ENCODE measurements at places on chromosomes 2 and 18.

DNA sequence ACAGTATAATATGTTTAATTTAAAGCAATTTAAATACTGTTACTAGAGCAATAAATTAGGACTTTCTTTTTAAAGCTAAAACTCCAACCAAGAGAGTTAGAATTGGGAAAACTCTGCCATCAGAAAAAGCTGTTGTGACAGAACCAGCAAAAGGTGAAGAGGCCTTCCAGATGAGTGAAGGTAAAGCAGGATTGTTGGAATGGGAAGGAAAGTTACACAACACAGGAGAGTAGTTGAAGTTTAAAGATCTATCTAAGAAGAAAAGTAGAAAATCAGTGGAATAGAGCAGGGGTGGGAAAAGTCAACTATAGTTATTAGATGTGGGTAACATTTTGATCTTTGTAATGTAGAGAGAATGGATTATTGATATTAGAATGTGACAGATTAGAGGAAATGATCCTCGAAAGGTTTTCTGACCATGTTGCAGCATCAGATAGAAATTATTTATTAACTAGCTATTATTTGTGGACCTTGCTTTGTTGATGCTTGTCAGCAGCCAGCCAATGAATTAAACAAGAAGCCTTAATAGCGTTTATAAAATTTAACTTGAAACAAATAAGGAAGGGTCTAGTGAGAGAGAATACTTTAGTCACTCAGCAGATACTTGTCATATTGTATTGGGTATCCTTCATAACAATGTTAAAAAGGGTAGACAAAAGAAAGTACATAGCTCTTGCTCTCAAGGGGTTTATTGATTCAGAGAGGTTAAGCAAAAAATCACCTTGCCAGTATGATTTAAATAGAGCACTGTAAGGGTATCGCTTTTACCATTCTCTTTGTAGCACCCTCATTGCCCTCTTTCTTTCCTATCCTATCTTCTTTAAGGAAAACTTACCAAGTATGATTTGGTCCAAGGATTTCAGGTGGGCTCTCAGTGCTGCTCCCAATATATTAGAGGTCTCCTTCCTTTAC, 24.6 kb upstream of the DYSF start:
- no peak for DNase-seq

- peak; percentile 64 for DNase-seq
Measured at GRCh38 chr2:207632575-207633493, 7.6 kb upstream of the METTL21A start.

DNA sequence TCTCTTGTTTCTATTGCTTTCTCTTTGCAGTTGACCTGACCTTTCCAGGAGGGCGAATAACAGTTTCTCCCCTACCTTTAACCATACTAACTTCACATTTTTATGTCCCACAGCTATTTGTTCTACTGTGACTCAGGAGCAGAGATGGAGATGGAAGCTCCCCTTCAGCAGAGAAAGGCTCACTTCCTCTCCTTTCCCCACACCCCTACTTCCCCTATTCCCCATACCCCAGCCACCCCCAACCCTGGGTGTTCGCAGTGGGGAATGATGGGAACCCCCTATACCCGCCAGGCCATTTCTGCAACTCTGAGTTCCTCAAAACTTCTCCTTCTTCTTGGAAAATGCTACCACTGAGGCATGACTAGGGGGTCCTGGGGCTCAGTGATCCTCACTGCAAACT, 285.4 kb upstream of the MGAT5 start:
- no peak for DNase-seq

- no peak for DNase-seq
Measured at GRCh38 chr2:126317790-126318431, 338.0 kb upstream of the GYPC start.

DNA sequence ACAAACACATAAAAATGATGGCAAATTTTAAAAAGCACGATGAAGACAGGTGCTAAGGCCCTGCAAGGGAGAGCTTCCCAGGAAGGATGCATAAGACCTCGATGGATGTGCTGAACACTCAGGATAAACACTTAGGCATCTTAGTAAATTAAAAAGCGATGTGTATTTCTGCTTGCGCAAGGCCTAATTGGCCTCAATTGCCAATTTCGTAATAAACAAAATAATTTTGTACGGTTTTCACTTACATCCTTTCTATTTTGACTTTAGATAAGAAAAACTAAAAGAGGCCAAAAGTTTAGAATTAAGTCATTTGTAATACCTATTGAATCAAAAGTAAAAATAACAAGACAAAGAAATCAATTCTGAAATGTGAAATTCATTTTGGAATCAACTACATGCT, 189.1 kb downstream of the TCF4 start:
- peak; percentile 47 for DNase-seq

- DNase-seq = no peak
Measured at GRCh38 chr18:56118422-56118821, 520.0 kb downstream of the TXNL1 start.

Measured in fibroblast of gingiva (primary cell).